ENCODE measurements at places on chromosomes 7 and 10. TPM values are rescaled to one million over a fixed set of nuclear protein-coding genes. Genes with fewer than 3 reads are reported as not detected.

DNA sequence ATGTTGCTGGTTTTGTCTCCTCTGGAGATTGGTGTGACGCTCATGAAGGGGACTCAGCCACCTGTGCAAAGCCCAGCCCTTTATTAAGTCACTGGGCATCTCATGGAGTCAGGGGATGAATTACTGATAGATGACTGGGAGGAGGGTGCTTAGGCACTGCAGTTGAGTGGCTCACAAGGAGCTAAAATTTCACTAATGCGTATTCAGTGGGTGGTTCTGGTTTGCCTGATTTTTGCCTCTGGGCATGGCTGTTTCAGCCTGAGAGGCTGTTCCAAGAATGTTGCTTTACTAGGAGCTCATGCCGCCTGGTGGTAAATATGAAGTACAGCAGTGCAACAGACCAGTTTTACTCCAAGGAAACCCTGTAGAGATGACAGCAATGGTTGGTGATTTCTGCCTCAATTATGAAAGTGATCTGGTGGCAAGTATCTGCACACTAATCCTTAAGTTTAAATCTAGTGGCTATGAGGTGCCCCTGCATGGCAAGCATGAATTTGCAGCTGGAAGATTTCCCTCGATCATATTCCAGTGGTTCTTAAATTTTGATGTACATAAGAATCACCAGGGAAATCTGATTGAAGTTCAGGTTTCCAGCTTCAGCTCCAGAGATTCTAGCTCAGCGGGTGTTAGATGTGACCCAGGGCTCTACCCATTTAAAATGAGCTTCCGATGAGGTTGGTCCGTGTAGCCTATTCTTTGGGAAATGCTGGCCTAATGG, 19.9 kb downstream of the ACTA2 start:
- H3K36me3 ChIP-seq, result peaks cover 34% of the 10 kb centered on the region
- peak; percentile 93 for DNase-seq
- H3K4me1 ChIP-seq, result peaks cover 39% of the 10 kb centered on the region
- no peak overlapping the region for H3K4me3 ChIP-seq
- H3K27me3 ChIP-seq, result no peaks in the 10 kb centered on the region

- peak; percentile 19 for DNase-seq
- no peak overlapping the region for H3K4me3 ChIP-seq
- no peak overlapping the region for H3K27ac ChIP-seq
- no peaks in the 10 kb centered on the region for H3K4me1 ChIP-seq
- peaks cover 31% of the 10 kb centered on the region for H3K27me3 ChIP-seq
These were observed 216.1 kb upstream of the ZMIZ1 start for GRCh38 chr10:78852466-78853240.

- H3K4me1 ChIP-seq, result no peaks in the 10 kb centered on the region
- H3K27ac ChIP-seq, result no peak overlapping the region
- no peaks in the 10 kb centered on the region for H3K36me3 ChIP-seq
- peaks cover 1% of the 10 kb centered on the region for H3K27me3 ChIP-seq
- no peak for DNase-seq
- H3K4me3 ChIP-seq, result no peak overlapping the region
These were observed 1249.1 kb downstream of the TYW1 start for GRCh38 chr7:68245688-68246087.

DNA sequence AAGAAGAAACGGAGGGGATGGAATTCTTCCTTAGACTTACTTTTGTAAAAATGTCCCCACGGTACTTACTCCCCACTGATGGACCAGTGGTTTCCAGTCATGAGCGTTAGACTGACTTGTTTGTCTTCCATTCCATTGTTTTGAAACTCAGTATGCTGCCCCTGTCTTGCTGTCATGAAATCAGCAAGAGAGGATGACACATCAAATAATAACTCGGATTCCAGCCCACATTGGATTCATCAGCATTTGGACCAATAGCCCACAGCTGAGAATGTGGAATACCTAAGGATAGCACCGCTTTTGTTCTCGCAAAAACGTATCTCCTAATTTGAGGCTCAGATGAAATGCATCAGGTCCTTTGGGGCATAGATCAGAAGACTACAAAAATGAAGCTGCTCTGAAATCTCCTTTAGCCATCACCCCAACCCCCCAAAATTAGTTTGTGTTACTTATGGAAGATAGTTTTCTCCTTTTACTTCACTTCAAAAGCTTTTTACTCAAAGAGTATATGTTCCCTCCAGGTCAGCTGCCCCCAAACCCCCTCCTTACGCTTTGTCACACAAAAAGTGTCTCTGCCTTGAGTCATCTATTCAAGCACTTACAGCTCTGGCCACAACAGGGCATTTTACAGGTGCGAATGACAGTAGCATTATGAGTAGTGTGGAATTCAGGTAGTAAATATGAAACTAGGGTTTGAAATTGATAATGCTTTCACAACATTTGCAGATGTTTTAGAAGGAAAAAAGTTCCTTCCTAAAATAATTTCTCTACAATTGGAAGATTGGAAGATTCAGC, 158.7 kb upstream of the LANCL2 start:
- peak; percentile 15 for DNase-seq
- no peak overlapping the region for H3K4me3 ChIP-seq
- H3K27ac ChIP-seq, result peak overlapping the region; percentile 16
- H3K36me3 ChIP-seq, result peaks cover 11% of the 10 kb centered on the region

DNA sequence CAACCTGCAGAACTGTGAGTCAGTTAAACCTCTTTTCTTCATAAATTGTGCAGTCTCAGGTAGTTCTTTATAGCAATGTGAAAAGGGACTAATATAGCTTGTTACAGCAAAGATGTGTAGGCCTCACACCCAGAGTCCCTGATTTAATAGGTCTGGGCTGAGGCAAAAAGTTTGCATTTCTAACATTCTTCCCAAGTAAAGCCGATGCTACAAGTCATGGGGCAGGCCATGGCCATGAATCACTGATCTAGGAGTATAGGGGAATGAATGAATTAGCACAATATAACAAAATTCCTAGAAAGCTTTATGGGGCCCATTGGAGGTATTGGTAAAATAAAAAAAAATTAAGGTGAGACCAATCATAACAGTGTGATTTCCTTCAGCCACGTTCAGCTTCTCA, 11.5 kb upstream of the AASS start:
- peak; percentile 26 for DNase-seq
- H3K36me3 ChIP-seq, result no peaks in the 10 kb centered on the region
- H3K27me3 ChIP-seq, result peaks cover 3% of the 10 kb centered on the region
- no peak overlapping the region for H3K4me3 ChIP-seq
- peak overlapping the region; percentile 3 for H3K27ac ChIP-seq

DNA sequence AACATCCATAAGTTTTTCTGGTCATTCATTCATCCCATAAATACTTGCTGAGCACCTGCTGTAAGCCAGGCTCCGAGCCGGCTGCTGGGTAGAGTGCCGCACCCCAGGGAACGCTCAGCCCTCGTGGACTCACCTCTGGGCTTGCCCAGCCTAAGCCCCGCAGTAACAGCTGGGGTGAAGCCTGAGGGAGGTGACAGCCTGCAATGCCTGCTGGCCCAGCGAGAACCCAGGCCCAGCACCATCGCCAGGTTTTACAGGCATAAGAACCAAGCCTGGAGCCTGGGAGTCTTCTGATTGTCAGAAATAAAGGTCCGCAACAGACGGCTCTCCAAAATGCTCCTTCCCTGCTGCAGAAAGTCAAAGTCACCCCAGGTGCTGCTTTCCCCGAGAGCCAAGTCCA, 205.4 kb downstream of the ZMYND11 start:
- DNase-seq, result no peak
- H3K27me3 ChIP-seq, result peaks cover 2% of the 10 kb centered on the region
- H3K27ac ChIP-seq, result no peak overlapping the region
- no peak overlapping the region for H3K4me3 ChIP-seq

GRCh38 chr7:23333671-23334246, 34.6 kb downstream of the MALSU1 start:
- DNase-seq, result peak; percentile 91
- H3K36me3 ChIP-seq, result peaks cover 42% of the 10 kb centered on the region
- H3K4me3 ChIP-seq, result peak overlapping the region; percentile 67
- H3K27me3 ChIP-seq, result no peaks in the 10 kb centered on the region

GRCh38 chr10:91520661-91521060, 110.5 kb downstream of the HECTD2 start:
- H3K27ac ChIP-seq, result no peak overlapping the region
- no peak overlapping the region for H3K4me3 ChIP-seq
- peaks cover 9% of the 10 kb centered on the region for H3K36me3 ChIP-seq
- H3K4me1 ChIP-seq, result no peaks in the 10 kb centered on the region
- DNase-seq, result no peak

GRCh38 chr7:127588697-127589482, 679 bp downstream of the ARF5 start:
- DNase-seq, result peak; percentile 20
- peaks cover 3% of the 10 kb centered on the region for H3K27me3 ChIP-seq
- peaks cover 7% of the 10 kb centered on the region for H3K36me3 ChIP-seq
- peaks cover 36% of the 10 kb centered on the region for H3K4me1 ChIP-seq
- H3K27ac ChIP-seq, result peak overlapping the region; percentile 87
- peak overlapping the region; percentile 95 for H3K4me3 ChIP-seq

- H3K27me3 ChIP-seq, result no peaks in the 10 kb centered on the region
- no peak overlapping the region for H3K27ac ChIP-seq
- H3K36me3 ChIP-seq, result no peaks in the 10 kb centered on the region
- peaks cover 34% of the 10 kb centered on the region for H3K4me1 ChIP-seq
- DNase-seq, result no peak
- H3K4me3 ChIP-seq, result no peak overlapping the region
These were observed 98.9 kb upstream of the IL6 start for GRCh38 chr7:22628112-22628511.

DNA sequence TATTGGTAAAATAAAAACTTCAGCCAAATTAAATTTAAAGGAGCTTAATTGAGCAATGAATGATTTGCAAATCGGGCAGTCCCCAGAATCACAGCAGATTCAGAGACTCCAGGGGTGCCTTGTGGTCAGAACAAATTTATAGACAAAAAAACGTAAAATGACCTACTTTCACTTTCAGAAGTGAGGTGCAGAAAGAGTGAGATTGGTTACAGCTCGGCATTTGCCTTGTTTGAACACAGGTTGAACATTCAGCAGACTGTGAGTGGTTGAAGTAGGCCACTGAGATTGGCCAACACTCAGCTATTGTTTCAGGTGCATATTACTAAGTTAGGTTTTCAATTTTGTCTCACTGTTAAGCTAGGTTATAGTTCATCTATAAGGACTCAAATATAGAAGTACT, 153.4 kb downstream of the BICC1 start:
- H3K4me3 ChIP-seq, result no peak overlapping the region
- DNase-seq, result no peak
- peaks cover 2% of the 10 kb centered on the region for H3K27me3 ChIP-seq
- H3K36me3 ChIP-seq, result peaks cover 27% of the 10 kb centered on the region
- peak overlapping the region; percentile 40 for H3K27ac ChIP-seq
- H3K4me1 ChIP-seq, result peaks cover 77% of the 10 kb centered on the region

DNA sequence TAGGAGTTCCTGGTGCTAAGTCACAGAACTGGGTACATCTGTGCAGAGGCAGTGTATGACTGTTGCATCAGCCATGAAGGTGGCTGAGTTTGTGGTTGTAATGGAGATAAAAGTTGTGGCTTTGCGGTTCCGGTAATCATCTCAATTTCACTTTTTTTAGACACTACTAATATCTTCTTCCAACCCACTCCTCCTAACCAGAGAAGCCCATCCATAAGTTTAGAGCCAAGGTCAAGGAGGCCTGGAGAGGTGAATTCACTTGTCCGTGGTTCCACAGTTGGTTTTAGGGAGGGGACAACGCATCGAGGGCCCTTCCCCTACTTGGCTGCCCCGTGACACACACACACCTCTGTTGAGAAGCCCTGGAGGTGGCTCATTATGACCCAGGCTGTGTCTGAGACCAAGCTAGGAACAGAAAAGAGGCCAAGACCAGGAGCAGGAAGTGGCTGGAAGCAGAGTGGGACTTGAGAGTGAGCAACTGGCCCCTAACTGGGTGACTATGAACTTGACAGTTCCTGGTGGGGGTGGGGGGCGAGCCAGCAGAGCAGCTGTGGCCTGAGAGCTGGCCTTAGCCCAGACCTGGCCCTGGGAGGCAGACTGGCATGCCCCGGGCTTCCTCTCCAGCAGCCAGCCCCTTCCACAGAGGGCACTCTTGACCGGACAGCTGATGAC, 66.8 kb upstream of the COL13A1 start:
- DNase-seq, result no peak
- H3K27me3 ChIP-seq, result peaks cover 12% of the 10 kb centered on the region
- peaks cover 24% of the 10 kb centered on the region for H3K4me1 ChIP-seq
- no peaks in the 10 kb centered on the region for H3K36me3 ChIP-seq
- no peak overlapping the region for H3K27ac ChIP-seq

DNA sequence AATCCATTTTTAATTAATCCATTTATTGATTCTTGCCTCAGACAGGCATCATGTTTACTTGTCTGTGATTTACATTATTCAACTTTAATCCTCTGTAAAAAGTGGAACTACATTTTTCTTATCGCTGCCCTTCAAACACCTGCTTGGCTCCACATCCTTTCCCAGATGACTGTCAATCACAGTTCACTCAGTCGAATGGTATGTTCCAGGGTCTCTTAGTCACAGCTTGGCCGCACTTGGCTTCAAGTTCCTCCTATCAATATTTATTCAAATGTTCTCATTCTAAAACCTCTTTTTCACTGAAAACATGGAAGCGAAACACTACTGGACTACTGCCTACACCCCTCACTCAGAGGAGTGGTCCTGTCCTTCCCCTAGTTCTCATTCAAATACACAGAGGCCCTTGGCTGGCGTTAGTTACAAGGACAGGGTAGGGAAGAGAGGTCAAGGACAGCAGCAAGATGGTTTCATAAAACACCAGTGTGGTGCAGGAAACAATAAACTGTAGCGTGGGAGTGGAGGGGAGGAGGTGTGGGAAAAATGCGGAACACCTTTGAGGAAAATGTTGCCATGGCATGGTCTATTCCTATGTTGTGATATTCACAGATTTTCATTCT, 143.2 kb downstream of the USP6NL start:
- H3K27me3 ChIP-seq, result no peaks in the 10 kb centered on the region
- H3K4me1 ChIP-seq, result no peaks in the 10 kb centered on the region
- no peak for DNase-seq
- H3K27ac ChIP-seq, result no peak overlapping the region
- no peak overlapping the region for H3K4me3 ChIP-seq
- H3K36me3 ChIP-seq, result no peaks in the 10 kb centered on the region

GRCh38 chr10:111200505-111201186, 123.8 kb downstream of the ADRA2A start:
- DNase-seq, result no peak
- H3K27ac ChIP-seq, result no peak overlapping the region
- no peaks in the 10 kb centered on the region for H3K36me3 ChIP-seq
- H3K4me1 ChIP-seq, result no peaks in the 10 kb centered on the region

DNA sequence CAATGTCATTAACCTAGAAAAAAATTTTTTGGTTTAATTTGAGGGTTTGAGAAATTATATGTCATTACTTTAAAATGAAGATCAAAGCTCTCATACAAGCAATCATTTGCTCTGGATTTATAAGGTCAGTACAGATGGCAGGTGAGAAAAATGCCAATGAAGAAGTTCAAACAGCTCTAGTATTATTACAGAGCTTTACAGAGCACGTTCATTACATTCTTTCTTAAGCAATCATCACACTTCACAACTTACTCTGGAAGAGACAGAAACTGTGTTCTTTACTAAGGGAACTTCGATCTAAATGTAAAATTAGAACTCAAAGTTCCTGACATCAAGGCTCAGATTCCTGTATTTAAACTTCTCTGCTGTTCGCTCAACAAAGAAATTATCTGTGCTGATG, 153.4 kb downstream of the ATE1 start:
- H3K36me3 ChIP-seq, result no peaks in the 10 kb centered on the region
- peak; percentile 12 for DNase-seq
- no peaks in the 10 kb centered on the region for H3K27me3 ChIP-seq
- no peak overlapping the region for H3K4me3 ChIP-seq

The DPY19L1 gene
- 27.6 TPM for total RNA-seq

The CLEC2L gene
- not detected for total RNA-seq

The VGF gene
- 0.63 TPM for total RNA-seq

The DPYSL4 gene
- total RNA-seq, result 1.5 TPM

The C10orf105 gene
- not detected for total RNA-seq

The SLC13A1 gene
- not detected for total RNA-seq

Data from HFFc6 (cell line).